ENCODE measurements at places on chromosomes 4 and X.

DNA sequence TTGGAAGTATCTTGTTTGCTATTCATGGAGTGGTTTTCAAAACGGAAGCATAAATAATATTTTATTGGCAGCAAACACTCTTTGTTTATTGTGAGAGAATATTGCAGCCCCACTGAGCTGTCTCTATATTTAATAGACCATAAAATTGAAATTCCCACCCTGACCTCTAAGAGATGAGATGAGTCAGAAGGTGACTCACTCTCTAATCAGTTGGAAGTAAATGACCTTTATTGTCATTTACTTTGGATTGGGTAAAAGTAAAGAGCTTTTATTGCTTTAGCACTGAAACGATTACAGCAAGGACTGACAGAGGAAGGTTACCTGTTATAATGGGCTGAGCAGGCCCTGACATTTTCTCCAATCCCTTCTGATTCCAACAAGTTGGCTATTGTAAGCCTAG, 55.0 kb downstream of the SYTL5 start:
- no peak for DNase-seq

DNA sequence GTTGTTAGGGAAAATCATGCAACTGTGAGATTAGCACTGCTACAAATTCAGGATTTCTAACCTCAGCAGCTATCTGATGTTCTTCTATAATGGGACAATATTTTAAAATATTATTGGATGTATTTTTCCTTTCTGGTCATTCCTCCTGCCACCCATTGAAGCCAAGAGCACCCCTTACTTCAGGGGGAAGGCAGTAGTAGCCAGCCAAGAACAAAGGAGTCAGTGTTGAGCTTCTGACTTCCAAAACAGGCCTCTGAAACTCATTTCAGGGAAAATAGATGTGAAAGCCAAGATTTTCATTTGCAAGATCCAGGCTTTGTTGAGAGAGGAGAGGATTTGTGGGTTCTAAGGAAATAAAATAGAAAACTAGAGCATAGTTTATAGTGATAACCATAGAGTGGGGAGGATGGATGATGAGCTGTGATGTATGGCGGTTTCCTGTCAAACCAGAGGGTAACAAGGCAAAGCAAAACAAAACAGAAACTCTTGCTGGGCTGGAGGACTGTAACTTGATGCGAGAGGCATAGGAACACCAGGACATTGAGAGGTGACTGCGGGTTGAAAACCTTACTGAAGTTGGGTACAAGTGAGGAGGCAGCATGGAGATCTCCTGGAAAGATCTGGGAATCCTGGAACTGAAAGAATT, 173.7 kb upstream of the LEF1 start:
- no peak for DNase-seq

GRCh38 chr4:10180927-10181744, 64.5 kb upstream of the WDR1 start:
- DNase-seq = peak; percentile 24

- DNase-seq = no peak
Observed at GRCh38 chr4:48047421-48047844, 30.9 kb downstream of the NIPAL1 start.

DNA sequence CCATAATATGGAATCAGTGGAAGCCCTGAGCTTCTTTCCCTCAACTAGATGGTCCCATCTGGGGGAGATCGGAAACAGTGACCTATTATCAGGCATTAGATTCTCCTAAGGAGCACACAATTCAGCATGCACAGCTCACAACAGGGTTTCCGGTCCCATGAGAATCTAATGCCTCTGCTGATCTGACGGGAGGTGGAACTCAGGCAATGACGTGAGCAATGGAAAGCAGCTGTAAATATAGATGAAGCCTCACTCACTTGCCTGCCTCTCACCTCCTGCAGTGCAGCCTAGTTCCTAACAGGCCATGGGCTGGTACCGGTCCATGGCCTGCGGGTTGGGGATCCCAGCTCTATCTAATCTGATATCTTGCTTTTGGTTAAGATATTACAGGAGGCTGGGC, 88.9 kb downstream of the COX7B2 start:
- DNase-seq = no peak

GRCh38 chrX:7131621-7132020, 15.9 kb upstream of the STS start:
- no peak for DNase-seq

DNA sequence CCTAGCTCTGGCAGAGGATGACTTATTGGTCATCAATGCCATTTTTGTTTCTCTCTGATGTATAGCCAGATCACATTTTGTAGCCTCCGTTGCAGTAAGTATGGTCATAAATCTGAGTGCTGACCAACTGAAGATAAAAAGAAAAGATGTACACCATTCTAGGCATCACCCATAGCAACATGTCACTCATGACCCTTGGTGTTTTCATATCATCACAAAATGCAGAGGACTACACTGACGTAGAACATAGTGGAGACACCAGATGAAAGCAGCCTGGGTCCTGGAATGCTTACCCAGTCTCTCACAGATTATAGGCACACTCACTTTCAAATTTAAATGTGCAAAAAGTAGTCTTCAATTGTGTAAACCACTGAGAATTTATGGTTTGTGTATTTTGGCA, 172.8 kb downstream of the PDHA2 start:
- no peak for DNase-seq

GRCh38 chrX:29487714-29488113, 727.6 kb upstream of the MAGEB2 start:
- DNase-seq = no peak

DNA sequence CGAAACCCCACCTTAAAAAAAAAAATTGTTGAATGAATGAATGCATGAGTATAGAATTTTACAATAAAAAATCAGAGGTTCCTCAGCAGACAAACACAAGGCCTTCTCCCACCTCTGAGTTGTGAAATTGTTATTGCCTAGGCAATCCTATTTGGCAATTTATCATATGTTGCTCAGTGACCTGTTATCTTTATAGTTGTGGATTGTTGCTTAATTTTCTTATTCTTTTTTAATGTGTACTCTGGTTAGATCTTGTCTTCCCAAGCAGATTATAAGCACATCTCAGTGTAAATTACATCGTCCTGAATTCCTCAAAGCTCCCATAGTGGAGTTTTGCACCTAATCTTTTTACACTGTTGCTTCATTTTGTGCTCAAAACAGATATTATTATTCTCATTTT, 71.9 kb downstream of the RBM47 start:
- no peak for DNase-seq

GRCh38 chr4:99458911-99459447, 23.8 kb upstream of the ADH7 start:
- DNase-seq = no peak

DNA sequence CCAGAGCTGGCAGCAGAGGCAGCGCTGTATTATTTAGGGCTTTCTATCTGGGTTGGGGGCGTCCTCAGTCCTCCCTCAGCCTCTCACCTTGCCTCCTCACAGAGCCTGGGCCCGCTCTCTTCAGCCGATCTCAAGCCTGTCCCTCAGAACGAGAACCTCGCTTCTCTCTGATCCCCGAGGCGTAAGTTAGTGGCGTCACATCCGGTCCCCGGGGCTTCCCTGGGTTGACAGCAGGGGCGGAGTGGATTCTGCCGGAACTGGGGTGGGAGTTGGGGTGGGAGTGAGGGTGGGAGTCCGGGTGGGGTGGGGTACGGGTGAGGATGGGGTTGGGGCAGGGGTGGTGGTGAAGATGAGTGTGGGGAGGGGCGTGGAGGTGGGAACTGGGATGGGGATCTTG, at the start of gene MAGEA10:
MAGEA10 (minus strand) TSS at position 190 of the 397 bp plus-strand sequence. CDS start 2,957 bp downstream, outside the sequence.
- no peak for DNase-seq

DNA sequence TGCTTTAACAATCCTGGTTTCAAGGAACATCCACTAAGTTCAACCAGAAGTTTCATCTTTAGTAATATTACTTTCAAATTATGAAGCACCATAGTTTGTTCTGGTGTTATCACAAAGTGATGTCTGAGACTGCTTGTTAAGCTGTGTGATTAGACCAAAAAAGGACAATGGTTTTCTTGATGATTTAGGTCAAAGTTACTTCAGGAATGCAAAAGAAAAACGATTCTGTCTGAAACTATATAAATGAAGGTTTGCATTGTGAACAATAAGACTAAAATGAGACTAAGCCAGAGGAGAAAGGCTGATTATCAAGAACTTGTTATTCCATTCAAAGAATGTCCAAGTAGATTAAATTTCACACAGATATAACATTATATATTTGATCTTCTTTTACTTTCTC, 122.4 kb upstream of the ETNPPL start:
- no peak for DNase-seq

- no peak for DNase-seq
Observed at GRCh38 chr4:182647646-182648300, 269.4 kb downstream of the DCTD start.

DNA sequence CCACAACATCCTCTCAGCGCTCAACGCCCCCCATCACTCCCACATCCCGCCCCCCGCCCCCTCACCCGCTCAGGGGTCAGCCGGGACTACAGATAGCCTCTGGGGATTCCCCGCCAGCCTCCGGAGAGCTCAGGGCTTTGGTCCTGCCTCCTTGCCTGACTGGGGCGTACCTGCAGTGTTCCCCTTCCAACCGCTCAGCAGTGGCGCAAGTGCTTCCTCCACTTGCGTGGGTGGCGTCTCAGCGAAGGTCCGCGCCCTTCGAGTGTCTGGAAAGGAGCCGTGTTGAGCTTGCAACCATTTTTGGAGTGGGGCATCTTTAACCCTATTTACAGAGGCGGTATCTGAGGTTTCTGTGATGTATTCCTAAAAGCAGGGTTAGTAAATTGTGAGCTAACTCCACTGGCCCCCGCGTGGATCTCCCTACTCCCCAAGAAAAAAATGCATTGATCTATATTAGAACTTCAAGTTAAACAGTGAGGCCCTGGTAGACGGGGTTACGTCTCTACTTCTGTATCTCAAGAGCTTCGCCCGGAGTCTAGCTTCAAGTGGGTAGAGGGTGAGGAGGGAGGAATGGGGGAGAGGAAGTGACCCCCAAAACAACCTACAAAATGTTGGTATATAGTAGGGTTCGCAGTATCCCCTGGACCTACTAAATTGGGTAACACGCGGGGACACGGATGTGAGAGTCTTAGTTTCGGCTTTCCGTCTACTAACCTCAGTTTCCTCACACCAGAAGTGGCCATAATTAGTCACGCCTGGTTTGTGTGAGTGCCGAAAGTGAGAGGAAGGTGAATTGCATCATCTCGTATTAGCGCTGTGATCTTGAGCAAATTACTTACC, 16.1 kb downstream of the NKX3-2 start:
- DNase-seq = peak; percentile 4

DNA sequence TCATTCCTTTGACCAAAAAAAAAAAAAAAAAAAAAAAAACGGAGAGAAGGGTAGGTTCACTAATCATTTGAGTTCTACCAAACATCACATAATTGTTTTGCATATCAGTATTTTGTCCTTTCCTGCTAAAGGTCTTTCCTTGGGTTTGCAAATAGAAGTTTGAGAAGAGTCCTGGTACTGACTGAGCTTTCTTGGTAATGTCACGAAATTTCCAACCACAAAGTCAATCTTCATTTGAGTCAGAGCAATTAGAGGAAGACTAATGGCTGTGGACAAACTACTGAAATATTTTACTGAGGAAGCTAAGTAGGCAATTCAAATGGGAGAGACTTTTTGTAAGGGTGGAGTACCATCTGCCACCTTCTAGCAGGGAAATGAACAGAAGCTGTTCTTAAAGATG, 21.7 kb upstream of the CD40LG start:
- no peak for DNase-seq

GRCh38 chr4:3440011-3440410, 1.8 kb upstream of the HGFAC start:
- no peak for DNase-seq

GRCh38 chrX:13694983-13695382, 6.1 kb downstream of the RAB9A start:
- DNase-seq = no peak

- no peak for DNase-seq
Observed at GRCh38 chr4:23234716-23235115, 542.0 kb downstream of the GBA3 start.

GRCh38 chrX:145190801-145191389, 56.4 kb upstream of the SPANXN1 start:
- DNase-seq = no peak

- no peak for DNase-seq
Observed at GRCh38 chrX:30513284-30513683, 64.3 kb downstream of the TASL start.

- no peak for DNase-seq
Observed at GRCh38 chrX:119399772-119400101, 601 bp downstream of the SLC25A43 start.

DNA sequence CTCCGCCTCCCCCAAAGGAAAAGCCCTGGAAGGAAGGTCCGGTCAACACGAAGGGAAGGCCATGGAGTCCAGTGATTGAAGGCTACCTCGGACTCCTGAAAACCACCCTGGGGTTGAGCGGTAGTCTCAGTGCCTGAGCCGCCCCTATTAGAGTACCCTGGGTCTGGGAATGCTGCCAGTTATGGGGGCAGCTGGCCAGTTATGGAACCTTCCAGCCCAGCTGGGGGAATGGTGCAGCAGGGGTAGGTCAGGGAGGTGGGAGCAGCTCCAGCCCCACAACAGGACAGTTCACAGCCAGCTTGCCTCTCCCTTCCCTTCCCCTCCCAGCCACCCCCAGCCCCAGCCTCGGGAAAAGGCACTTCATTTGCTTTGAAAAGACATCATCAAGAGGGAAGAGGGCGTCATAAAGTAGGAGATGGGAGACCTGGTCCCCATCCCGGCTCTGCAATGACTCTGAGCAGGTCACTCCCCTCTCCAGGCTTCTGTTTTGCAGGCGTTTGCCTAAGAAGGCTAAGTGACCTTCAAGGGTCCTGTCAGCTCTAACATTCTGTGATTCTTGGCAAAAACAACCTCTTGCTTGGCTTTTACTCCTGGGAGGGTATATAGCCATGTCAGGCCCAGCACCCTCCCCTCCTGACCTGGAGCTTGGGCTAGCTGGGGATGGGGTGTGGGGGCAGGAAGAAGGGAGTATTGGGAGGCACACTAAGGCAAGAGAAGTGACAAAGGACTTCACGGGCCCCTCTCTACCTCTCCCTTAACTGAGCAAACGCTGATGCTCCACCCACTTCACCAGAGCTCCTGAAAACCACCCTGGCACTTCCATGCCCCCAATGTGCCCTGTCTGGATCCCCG, 8.0 kb downstream of the APLN start:
- no peak for DNase-seq

DNA sequence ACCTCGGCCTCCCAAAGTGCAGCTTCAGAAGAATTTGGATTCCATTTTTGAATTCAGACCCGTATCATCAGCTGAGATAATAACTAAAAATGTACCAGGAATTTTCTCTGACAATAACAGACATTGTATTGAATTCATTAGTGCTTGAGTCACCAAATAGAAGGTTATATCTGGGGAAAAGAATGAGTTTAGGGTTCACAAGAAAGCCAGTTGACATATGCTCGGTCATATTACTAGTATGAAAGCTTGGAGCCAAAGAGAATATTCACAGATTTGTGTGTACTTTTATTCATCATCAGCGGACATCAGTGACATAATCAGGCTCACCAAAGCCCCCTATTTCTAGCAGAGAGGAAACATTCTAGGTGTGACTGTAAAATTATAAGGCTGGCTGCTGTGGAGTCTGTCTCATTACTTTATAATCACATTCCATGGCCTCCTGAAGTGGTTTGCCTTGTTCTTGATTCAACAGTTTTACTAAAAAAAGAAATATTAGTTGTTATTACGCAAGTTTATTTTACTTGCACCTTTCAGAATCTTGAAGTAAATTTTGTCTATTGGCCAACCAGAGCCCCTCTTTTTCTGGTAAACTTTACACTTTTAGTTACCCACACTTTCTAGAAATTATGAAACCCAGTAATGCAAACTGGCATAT, 14.6 kb upstream of the DCTD start:
- DNase-seq = no peak

- DNase-seq = no peak
Observed at GRCh38 chrX:74431797-74432196, 10.5 kb downstream of the SLC16A2 start.

GRCh38 chr4:74117024-74117534, 18.1 kb upstream of the CXCL2 start:
- DNase-seq = peak; percentile 51

GRCh38 chr4:164768516-164768915, 14.6 kb downstream of the SMIM31 start:
- DNase-seq = peak; percentile 4
